ENCODE measurements at places on chromosomes 16 and 17.

DNA sequence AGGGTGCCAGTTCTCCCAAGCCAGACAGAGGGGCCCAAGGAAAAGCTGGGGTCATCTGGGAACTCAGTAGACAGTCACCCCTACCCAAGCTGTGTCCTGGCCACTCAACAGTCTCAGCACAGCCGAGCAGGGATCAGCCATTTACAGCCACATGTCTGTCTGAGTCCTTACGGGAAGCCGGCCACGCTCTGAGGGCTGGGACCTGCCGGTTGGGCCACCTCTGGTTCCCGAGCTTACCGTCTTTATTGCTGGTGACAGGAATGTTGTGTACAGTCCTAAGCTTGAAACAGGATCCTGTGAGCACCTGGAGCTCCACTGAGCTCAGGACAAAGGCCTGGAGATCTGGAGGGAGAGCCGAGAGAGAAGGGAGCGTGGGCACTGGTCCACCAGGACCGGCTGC, 59.8 kb downstream of the TIMM22 start:
- DNase-seq: no peak

GRCh38 chr17:70636517-70637133, 467.3 kb downstream of the KCNJ2 start:
- no peak for DNase-seq

GRCh38 chr17:74671031-74671771, 41.5 kb downstream of the CD300LF start:
- DNase-seq: peak; percentile 35

- DNase-seq: no peak
Measured at GRCh38 chr17:2214929-2215615, 88.5 kb downstream of the SMG6 start.

GRCh38 chr17:72926171-72926570, 166.3 kb downstream of the SLC39A11 start:
- no peak for DNase-seq

DNA sequence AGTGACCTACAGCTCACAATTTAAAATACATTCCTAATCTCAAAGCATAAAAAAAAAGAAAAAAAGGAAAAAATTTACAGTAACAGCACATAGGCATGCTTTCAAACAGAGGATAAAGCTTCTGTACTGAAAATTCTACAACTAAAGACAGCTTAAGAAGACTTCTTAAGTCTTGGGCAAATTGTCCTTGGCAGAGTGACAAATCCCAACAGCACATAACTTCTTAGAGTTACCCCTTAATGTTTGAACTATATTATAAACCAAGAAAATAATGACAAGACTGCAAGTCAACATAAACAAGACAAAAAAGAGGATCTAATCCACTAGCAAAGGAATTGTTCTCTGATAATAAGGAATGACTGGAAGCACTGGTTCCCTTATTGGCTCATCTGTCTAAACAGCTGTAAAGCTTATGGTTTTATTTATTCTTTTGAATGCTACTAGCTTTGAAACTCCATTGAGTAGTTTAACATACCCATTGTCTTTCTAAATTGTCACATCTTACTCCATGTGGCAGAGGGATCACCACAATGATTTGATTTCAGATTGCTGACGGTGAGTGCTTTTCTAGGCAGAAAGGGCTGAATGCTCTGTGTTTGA, 1576.8 kb upstream of the GOT2 start:
- DNase-seq: no peak

DNA sequence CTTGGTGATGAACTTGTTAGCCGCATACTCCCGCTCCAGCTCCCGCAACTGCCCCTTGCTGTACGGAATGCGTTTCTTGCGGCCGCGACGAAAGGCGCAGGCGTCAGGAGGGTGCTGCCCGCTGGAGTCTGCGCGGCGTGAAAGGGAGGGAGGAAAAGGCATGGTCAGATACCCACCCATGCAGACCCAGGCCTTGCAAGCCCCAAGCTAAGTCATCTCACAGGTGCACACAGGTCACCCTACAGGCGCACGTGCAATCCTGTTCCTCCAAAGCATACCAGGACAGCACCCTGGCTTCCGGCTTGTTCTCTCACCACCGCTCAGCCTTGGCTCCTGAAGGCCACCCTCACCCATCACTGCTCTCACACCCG, 1.6 kb downstream of the HOXB13 start:
- no peak for DNase-seq

DNA sequence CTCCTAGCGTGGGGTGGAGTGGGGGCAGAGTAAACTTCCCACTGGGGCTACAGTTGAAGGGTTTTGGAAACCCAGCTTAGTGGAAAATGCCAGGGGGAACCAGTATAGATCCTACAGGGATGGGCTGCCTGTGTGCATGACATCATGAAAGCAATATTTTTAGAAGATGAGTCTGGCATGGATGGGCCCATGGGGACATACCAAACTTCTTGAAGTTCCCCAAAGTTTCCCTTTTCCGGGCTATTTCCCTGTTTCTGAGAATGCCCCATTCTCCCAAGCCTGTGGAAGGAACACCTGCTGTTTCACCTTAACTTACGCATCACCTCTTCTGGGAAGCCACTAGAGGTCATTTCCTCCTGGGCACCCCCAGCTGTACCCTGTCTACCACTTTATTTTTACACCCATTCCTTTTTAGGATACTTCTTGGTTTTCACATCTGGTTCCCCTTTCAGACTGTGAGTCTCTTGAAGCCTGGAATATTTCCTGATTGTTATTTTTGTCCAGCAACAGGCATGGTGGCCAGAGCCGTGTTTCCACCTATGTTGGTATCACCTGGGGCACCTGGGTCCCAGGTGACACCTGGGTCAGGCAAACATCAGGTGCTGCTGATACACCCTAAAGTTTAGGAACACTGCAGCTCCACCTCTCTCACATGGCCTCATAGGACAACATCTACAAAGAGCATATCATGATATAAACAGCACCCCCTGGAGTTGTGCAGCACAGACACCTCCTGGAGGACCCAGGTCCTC, 9.8 kb downstream of the SOCS3 start:
- DNase-seq: no peak

Measured in activated CD4-positive, CD25-positive, alpha-beta regulatory T cell (primary cell).